ENCODE measurements at places on chromosomes 4 and X. TPM values are rescaled to one million over a fixed set of nuclear protein-coding genes. Genes with fewer than 3 reads are reported as not detected.

The PASD1 gene
- total RNA-seq = not detected

The SULT1B1 gene
- 0.07 TPM for total RNA-seq

- DNase-seq = no peak
Measured at GRCh38 chrX:23919706-23920320, 12.0 kb downstream of the CXorf58 start.

- no peak for DNase-seq
Measured at GRCh38 chr4:163317110-163317509, 15.3 kb downstream of the NPY1R start.

DNA sequence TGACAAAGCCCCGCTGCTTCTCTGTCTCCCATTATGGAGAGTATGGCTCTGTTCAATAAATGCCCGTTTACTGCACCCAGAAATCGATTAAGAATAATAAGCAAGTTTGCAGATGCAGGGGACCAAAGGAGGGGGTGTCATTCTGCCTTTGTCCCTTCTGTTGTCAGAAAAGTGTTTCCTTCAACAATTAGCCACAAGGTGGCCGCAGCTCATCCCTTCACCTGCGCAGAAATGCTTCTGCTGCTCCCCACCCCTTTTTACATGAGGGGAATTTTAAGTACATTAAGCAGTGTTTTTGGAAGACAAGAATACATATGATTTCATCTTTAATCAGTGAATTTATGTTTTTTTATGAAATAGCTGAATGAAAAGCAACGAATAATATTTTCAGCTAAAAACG lies 175.6 kb upstream of the ARX start:
- no peak for DNase-seq

The ADGRL3 gene
- total RNA-seq = 0.60 TPM

GRCh38 chr4:38177035-38177546 lies 216.9 kb downstream of the PTTG2 start:
- no peak for DNase-seq

GRCh38 chr4:53321151-53321983 lies 44.5 kb downstream of the SCFD2 start:
- DNase-seq = peak; percentile 73

- DNase-seq = no peak
Measured at GRCh38 chr4:149166876-149167275, 648.8 kb downstream of the IQCM start.

DNA sequence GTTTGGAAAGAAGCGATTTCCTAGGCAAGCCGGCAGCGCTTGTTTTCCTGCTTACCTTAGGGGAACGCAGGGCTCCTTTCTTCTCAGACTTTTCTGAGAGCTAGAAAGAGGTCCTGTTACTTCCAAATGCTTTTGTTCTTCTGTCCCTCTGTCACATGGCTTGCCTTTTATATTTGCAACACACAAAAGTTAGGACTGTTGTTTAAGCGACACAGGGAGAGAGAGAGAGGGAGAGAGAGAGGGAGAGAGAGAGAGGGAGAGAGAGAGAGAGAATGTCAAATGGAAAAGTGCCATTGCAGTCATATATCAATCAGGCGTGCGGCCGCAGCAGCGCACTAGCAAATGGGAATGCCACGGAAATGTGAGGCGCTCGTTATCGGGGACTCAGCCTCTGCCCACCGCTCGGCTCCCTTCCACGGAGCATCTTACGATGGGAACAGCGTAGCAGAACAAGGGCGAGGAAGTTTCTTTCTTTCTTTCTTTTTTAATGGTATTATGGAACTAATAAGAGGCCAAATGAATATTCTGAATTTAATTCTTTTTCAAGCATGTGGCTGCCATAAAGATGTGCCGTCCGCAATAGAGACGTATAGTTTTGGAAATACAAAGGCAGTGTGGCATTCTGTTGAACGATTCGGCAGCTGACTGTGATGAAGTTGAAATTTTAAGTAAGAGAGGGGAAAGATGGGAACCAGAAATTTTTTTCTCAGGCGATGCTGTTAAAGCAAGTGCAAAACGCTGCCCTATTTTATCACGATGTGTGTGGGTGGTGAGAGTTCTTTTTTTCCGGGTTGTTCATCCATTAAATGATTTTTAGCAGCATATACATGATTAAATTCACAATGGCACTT lies at the start of gene NDP:
Gene NDP (minus strand): TSS at position 142 of the 851 bp plus-strand sequence. CDS start 14,745 bp downstream, outside the sequence.
- no peak for DNase-seq

DNA sequence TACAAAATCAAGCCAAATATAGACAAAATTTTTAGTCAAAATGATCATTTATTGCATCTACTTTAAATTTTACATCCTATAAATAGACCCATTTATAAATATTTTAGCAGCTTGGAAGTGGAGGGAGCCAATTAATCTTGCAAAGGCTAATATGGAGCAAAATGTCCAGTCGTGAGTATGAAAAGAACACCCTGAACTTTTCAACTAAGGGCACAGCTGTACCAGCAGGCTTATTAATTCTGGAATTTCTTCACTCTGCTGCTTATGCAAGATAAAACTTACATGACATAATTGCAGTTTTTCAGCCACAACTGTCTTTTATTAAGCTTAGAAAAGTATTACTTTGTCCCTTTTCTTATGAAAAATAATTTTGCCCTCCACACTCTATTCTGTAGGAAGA lies 22.9 kb upstream of the USP53 start:
- DNase-seq = no peak

GRCh38 chr4:118734491-118735205 lies 49.5 kb downstream of the METTL14 start:
- no peak for DNase-seq

The TIGD2 gene
- total RNA-seq = 9.7 TPM
